ENCODE measurements at places on chromosomes 7 and 10. TPM values are rescaled to one million over a fixed set of nuclear protein-coding genes. Genes with fewer than 3 reads are reported as not detected.

CUZD1 gene
- 0.78 TPM for total RNA-seq

GIMAP4 gene
- 83.3 TPM for total RNA-seq

TACC2 gene
- 236 TPM for total RNA-seq

TSPAN12 gene
- total RNA-seq, result 51.8 TPM

CYP2C8 gene
- total RNA-seq, result 0.46 TPM

CBLL1 gene
- 22.8 TPM for total RNA-seq

RBM20 gene
- total RNA-seq, result 0.41 TPM

Measured in upper lobe of right lung (tissue), 1 donor.